PC-3 (cell line): ENCODE measurements at places on chromosomes 7 and 10. TPM values are rescaled to one million over a fixed set of nuclear protein-coding genes. Genes with fewer than 3 reads are reported as not detected.

Gene PRPS1L1
- not detected in 2 replicates for total RNA-seq

Gene TMEM236
- 0.04 TPM in 1 of 2 replicates, not detected in the other for total RNA-seq

Gene DNAJB9
- total RNA-seq: 19.2 and 24.0 TPM in 2 replicates

Gene GPR26
- total RNA-seq: not detected in 2 replicates

Gene EPHA1
- 43.9 and 46.4 TPM in 2 replicates for total RNA-seq

Gene LRRC17
- 0.11 TPM in 1 of 2 replicates, not detected in the other for total RNA-seq

Gene GPR158
- not detected in 2 replicates for total RNA-seq

Gene AVPI1
- total RNA-seq: 40.7 and 44.5 TPM in 2 replicates
